ENCODE measurements at places on chromosomes 3 and 15.

- DNase-seq = no peak
These were observed 61.9 kb upstream of the BNC1 start for GRCh38 chr15:83346342-83346741.

GRCh38 chr3:187795207-187795960 is 50.1 kb upstream of the BCL6 start:
- DNase-seq = no peak

GRCh38 chr3:189834462-189834861 is 203.3 kb downstream of the TP63 start:
- no peak for DNase-seq

DNA sequence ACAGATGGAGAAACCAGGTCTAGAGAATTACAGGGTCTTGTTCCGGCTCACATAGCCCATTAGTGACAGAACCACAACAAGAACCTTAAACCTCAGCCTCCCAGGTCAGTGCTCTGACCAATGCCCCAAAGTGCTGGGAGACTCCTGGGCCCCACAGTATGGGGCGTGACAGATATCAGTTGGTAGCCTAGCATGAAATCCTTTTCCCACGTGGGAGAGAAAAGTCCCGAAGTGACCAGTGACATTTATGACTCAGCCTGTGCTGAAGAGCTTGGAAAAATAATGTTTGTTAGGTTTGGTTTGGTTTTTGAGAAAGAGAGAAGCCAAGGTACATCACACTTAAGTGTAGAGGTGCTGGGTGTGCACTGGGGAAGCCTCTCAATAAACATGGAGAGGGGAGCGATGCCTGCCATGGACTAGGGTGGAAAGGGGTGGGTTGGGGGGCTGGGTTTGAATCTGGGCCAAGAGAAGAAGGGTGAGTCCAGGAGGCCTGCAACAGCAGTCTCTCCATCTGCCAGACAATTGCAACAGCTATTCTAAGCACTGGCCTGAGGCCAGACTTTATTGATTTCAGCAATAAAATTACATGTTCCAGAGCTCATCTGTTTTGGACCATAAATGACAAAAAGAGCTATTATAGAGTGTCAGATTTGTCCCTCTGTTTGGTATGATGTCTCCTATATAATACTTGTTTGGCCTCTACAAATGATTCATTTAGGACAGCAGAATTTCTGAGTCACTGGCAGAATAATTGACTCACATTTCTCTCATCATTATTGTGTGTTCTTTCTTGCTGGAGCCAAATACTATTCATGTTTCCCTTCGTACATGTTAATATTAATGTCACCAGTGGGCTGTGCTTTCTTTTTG is 43.4 kb downstream of the C2CD4A start:
- DNase-seq = no peak

- no peak for DNase-seq
These were observed 22.4 kb downstream of the PLEKHO2 start for GRCh38 chr15:64864068-64864467.

GRCh38 chr3:33211444-33211843 is 7.2 kb downstream of the SUSD5 start:
- DNase-seq = no peak

GRCh38 chr3:122055215-122055614 is at the start of gene CD86:
CD86 (plus strand) TSS chr3:122055362; CDS start chr3:122055490, 128 bp downstream.
- no peak for DNase-seq

- DNase-seq = no peak
These were observed 8.8 kb downstream of the ABHD6 start for GRCh38 chr3:58246148-58247047.

DNA sequence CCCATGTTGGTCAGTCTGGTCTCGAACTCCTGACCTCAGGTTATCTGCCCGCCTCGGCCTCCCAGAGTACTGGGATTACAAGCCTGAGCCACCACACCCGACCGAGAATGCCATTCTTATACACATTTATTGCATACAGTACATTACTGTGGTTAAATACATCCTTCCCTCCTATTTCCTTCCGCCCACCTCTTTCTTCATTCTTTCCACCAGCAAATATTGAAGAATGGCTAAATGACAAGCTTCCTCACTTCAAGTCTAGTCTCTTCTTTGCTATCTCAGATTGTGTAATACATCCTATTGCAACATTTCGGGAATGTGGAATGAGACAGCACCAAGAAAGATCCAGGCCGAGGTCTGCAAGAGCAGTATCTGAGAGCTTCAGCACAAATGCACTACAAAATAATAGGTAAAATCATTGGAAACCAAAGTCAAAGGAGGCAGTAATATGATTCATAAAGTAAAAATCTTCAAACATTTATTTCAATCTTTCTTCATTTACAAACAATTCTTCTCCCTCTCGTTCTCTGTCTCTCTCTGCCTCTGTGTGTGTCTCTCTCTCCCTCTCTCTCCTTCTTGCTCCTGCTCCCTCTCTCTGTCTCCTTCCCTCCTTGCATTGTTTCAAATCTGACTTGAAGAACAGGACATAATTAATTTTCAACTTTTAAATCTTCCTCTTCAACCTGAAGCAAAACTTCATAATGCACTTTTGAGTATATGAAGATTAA is 94.7 kb upstream of the TGFBR2 start:
- DNase-seq = no peak

- DNase-seq = no peak
These were observed 350.5 kb downstream of the EPHB1 start for GRCh38 chr3:135145581-135145980.

GRCh38 chr3:47578691-47579632 is at the start of gene CSPG5:
CSPG5 (minus strand) TSS chr3:47578865; CDS start chr3:47578693, 172 bp downstream.
- DNase-seq = no peak

- no peak for DNase-seq
These were observed 17.4 kb upstream of the BDH1 start for GRCh38 chr3:197573048-197573767.

DNA sequence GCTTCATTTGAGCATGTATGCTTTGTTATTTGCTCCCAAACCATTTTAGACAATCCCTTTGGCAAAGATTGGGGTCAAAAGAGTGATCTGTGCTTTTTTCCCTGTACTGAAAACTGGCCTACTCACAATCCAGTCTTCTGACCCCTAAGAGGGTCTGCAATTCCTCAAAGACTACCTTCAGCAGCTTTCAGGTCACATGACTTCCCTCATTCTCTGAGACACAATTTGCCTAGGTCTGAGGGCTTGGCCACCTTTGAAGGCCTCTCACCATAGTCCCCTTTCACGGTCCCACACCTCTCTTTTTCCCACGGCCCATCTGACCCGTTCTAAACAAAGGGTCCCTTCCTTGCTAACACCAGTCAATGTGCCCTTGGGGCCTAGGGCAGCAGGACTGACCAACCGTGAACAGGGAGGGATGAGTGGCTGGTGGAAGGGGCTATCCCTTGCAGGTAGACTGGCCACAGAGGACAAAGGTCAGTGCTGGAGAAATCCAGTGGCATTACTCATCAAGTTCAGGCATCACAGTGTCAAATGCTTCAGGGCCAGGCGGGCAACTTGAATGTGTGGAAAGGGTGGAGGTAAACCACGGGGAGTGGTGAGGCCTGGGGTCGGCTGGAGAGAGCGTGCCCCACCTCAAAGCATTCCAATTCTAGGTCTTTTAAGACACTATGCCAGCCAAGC is 10.8 kb downstream of the RASL12 start:
- DNase-seq = no peak

- no peak for DNase-seq
These were observed 81.4 kb downstream of the XRN1 start for GRCh38 chr3:142366434-142366833.

GRCh38 chr3:176562331-176562730 is 635.0 kb downstream of the TBL1XR1 start:
- DNase-seq = no peak

DNA sequence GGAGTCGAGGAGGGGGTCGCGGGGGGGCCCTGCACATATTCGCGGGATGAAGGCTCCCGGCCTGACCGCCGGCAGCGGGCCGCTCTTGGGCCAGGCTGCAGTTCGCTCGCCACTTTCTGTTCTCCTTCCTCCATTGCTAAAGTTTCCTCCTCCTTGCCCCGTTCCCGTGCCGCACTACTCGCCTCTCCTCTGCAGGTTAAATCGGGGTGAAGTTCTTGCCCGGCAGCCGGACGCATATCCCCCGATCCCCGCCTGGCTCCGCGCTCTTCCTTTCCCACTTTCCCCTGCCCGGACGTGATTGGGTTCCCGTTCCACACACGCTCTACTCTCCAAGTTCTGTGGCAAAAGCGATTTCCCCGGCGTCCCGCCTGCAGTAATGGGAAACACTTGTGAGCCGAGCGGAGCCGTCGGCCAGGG is 556 bp downstream of the CRYBG3 start:
- no peak for DNase-seq

DNA sequence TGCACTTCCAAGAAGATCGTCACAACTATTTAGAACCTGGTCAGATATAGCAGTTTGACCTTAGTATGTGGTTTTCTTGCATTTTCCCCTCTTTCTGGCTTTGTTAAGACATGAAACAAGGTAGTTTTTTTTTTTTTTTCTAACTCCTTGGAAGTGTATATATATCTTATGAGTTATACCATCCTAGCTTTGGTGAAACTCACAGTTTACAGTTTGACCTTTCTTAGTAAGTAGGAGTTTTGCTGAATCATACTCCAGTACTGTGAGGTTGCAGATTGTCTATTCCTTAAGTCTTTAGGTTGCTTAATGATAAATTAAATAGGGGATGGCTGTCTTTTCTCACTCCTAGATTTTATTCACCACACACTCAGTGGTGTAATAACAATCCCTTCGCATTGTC is 325.0 kb downstream of the RBMS3 start:
- DNase-seq = no peak

GRCh38 chr15:52042051-52042851 is 23.2 kb downstream of the MAPK6 start:
- no peak for DNase-seq

GRCh38 chr3:157460253-157460652 is 23.6 kb downstream of the PTX3 start:
- DNase-seq = no peak

DNA sequence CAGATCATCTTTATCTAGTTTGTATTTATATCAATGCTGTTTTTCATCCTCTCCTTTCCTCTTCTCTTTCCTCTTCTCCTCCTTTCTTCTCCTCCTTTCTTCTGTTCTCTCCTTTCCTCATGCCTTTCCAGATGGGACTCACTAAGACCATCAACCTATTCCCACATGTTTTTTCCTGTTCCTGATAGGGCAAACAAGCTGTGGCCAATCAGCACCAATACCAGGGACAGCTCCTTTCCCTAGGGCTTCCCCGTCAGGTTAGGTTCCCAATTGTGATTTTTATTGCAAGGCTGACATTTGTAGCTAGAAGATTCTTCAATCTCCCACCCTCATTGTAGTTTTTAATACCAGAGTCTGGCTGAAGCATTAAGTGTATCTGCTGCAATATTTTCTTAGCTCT is 76.3 kb upstream of the COL8A1 start:
- DNase-seq = no peak

DNA sequence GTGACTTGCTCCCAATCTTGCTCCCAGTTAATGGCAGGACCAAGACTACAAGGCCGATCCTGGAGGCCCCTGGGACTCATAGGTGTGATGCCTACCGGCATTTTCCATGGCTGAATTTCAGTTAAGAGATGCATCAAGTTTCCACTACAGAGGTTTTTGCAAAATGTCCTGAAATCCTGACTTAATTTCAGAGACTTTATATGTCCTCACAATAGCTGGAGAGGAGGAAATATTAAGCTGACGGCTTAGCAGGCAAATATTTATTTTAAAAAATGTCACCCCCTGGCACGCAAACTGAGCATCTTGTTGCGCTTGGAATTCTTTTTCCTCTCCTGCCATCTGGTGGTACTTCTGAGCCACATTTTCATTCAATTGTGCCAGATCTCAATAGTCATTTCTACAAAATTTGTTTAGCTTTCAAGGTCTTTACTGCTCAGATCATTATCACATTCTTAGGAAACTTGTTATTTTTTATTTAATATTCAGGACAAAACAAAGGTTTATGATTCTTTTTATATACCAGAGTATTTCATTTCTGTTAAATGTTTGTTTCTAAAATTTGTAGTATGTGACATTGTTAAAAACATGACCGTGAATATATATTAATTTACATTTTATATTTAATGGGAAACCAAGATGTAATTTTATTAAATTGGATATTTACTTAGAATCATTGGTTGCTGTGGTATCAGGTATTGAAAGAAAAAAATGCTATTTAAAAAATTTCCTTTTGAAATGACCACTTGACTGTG is 189.2 kb upstream of the THRB start:
- no peak for DNase-seq

- DNase-seq = no peak
These were observed 24.0 kb upstream of the MEIS2 start for GRCh38 chr15:37124331-37124730.

DNA sequence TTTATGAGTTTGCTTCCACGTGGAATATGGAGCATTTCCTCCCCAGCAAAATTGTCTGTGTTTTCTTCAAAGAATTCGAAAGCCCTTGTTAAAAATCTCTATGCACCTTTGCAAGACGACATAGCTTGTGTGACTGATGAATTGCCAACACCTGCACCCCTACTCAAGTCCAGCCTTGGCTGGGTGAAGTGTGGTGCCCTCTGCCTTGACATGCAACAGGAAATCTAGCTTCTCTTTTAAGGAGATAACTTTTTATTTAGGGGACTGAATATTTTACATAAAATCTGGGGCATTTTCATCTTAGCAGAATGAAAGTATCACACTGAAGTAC is 647 bp downstream of the HMG20A start:
- DNase-seq = no peak

- no peak for DNase-seq
These were observed 60.5 kb upstream of the CCDC50 start for GRCh38 chr3:191268737-191269136.

- no peak for DNase-seq
These were observed 52.2 kb downstream of the C3orf85 start for GRCh38 chr3:109188741-109189140.

DNA sequence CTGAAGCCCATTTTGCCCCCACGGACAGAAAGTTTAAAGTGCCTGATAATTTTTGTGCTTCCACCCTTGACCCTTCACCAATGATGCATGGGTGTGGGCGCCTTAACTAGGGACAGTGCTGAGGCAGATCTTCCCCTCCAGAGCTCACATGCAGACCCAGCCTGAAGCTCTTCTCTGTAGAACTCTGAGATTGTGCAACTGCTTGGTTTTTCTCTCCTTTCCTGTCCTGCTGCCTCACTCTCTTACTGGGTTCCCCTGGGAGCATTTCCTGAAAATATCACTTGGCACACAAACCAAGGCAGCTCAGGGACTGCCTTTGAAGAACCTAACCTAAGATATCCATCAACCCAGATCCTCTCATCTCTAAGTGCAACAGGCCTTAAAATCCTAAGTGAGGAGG is 220.3 kb upstream of the STT3B start:
- no peak for DNase-seq

DNA sequence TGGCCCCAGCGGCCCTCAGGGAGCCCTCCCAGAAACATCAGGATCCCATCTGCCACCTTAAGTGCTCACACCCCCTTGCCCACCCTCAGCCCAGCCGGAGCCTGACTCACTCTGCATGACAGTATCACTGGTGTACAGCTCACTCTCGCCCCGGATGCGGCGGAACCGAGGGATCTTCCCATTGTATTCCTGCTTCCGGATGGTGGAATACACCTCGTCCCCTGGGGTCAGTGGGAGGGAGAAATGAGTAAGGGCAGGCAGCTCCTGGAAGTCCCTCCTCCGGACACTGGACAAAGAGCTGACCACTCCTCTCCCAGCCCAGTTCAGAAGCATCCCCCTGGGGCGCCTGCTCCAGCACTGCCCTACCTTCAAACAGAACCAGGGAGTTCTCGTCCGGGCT is 16.5 kb downstream of the SEMA7A start:
- DNase-seq = no peak

GRCh38 chr15:42729409-42729808 is 7.5 kb downstream of the CDAN1 start:
- no peak for DNase-seq
